ENCODE measurements at places on chromosomes 6 and 20.

GRCh38 chr20:17638835-17639407 lies 43.1 kb downstream of the RRBP1 start:
- no peak for DNase-seq

DNA sequence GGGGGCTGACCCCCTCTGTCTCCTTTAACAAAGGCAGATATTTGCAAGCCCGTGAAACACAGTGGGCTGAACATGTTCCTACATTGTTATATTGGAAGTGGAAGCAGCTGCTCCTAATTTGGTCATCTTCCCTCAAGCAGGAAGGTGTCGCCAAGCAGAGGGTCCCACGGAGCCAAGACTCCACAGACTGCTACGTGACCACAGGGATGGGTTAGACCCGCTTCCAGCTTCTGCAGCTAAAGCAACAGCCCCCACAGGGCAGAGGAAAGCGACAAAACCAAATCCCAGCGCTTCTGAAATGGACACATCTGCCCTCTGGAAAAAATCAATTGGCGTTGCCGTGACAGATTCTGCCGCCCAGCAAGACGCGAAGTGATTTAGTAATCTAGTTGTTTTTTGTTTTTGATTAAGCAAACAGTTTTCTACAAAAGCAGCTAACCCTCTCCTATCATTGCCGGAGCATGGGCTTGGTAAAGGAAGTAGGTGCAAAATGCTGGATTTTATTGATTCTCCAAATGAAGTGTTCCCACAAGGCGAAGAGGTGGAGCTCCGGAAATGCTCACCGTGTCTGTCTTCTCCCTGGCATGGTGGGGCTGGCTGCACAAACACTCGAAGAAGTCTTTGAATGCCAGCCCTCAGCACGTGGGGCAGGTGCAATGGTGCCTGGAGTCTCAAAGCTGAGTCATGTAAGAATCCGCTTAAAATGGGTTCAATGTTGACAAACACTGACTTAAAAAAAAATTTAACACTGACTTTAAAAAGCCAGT lies 79.4 kb upstream of the FRMD1 start:
- DNase-seq = no peak

GRCh38 chr6:137764464-137764863 lies 102.6 kb upstream of the TNFAIP3 start:
- no peak for DNase-seq

GRCh38 chr6:127587875-127588274 lies 10.9 kb downstream of the C6orf58 start:
- DNase-seq = no peak

- no peak for DNase-seq
Measured at GRCh38 chr6:72288592-72288991, 333.3 kb upstream of the KCNQ5 start.

DNA sequence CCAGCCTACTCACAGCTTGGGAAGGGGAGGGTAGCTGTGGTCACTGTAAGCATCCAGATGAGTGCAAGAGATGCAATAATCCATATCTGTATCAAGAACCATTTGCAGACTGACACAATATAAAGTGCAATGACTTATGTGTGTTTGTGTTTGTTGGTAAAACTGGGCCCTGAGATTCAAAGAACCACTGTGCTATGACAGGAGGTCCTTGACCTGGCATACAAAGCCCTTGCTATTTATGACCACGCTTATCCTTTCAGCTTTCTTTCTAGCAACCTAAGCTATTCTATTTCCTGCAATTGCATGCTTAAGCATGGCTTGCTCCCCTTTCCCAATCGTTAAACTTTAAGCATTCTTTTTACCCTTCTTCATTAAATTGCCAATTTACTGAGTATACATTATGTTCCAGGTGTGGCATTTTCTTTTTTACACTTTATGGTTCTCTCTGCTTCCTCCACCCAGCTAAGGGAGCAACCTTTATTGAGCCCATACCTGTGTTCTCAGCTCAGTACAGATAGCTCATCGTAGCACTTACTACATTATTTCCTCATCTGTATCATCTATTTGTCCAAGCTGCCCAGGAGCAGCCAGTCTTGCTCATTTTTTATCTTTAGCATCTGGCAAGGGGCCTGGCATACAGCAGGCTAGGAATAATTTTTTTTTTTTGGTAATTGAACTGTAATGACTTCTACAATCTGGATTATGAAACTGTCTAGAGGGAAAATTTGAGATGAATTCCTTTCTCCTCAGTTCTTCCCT lies 3.5 kb downstream of the MCUR1 start:
- no peak for DNase-seq

DNA sequence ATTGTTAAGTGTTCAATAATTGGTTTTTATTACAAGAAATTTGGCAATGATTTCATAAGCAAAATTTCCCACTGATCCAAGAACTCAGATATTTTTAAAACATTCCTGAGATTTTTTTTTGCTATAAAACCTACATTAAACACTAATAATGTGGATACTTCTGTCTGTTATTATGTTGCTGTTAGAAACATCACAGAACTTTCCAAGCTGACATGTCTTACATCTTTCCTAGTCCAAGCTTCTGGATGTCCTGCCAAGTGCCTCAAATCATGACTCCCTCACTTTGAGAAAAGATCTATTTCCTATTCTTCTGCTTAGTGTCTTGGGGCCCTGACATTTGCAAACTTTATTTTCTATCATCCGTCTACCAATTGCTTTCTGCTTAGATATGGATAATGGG lies 110.8 kb downstream of the RFPL4B start:
- DNase-seq = no peak

- no peak for DNase-seq
Measured at GRCh38 chr20:56760610-56761009, 131.5 kb downstream of the TFAP2C start.

DNA sequence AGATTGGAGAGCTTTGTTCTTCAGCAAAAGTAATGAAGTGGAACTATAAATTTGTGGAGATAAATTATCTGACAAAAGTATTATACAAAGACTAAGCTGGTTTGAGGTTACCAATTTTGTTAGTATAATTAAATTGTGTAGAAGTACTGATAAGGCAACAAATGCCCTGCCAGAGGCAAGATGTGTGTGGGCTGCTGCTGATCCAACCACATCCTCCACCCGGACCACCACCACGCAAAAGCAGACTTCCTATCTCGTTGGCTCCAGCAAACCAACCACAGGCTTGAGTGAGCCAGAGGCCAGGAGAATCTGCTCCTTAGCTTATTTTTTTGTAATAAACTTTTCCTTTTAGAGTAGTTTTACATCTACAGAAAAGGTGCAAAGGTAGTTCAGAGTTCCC lies 1.1 kb upstream of the MYLK4 start:
- DNase-seq = no peak

DNA sequence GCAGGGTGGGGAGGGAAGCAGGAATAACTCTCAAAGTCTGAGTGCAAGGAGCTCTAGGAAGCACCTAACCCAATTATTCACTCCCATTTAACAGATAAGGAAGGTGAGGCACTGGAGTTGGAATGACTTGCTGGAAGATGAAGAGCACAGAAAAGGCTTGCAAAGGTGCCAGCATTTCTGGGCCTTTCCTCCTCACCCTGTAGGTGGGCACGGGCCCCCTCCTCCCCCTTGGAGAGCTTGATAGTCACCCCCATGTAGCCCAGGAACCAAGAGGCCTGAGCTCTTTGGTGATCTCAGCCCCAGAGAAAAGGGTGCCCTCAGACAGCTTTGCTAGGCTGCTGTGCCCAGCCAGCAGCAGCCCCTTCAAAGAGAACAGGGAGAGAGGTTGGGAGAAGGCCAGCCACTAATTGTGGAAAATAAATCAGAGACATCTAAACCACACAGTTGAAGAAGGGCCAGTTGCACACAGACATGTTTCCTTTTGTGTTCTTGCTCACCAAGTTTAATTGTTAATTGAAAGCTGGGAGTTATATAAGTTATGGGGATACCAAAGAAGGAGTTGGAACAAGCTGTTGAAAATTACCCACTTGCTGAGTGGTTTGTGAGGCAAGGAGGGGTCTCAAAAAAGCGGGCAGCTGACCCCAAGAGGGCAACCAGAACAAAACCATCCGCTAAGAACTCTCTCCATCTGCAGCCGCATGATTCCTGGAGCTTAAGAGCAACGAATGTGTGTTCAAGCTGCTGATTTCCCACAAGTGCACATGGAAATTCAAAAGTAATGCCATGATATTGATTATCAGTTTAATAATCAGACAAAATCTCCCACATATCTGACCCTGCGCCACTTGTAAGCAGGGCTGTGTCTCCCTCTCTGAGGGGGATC lies 77.0 kb downstream of the MRPL14 start:
- DNase-seq = no peak

- DNase-seq = no peak
Measured at GRCh38 chr6:27451660-27452390, 21.1 kb downstream of the ZNF184 start.

DNA sequence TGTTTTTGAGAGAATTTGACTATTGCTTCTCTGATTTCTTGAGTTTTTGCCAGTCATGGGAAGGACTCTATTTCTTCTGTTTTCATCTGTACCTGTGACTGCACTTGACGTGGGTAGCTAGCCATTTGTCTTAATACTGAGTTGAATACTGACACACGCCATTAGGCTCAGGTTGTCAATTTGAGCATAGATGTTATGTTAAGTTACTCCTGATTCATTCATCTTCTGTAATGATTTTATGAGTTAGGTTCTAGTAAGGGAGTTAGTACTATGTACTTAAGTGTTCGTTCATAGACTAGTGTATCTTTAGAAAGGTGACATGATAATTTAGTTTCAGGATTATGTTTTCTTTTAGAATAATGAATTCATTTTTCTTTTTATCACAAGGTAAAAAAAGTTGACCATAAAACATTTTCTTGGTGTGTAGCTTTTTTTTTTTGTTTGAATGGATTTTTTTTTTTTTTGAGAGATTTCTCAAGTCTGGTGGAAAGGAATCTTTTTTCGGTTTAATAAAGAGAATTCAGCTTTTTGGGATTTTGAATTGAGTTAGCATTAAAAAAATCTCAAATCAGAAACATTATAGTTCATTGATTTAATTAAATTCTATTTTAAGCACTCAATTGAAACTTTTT lies 1.7 kb downstream of the AFDN start:
- no peak for DNase-seq

- no peak for DNase-seq
Measured at GRCh38 chr6:110239526-110240274, 59.5 kb downstream of the CDC40 start.

Measured in T1000 (cell line).